T-helper 2 cell treated with Interferon-gamma antibody and Interleukin-4, amounts not matched to agents 5 μg/mL and 100 μg/mL, for 36 hours (primary cell): ENCODE measurements at places on chromosomes 2 and 18.

DNA sequence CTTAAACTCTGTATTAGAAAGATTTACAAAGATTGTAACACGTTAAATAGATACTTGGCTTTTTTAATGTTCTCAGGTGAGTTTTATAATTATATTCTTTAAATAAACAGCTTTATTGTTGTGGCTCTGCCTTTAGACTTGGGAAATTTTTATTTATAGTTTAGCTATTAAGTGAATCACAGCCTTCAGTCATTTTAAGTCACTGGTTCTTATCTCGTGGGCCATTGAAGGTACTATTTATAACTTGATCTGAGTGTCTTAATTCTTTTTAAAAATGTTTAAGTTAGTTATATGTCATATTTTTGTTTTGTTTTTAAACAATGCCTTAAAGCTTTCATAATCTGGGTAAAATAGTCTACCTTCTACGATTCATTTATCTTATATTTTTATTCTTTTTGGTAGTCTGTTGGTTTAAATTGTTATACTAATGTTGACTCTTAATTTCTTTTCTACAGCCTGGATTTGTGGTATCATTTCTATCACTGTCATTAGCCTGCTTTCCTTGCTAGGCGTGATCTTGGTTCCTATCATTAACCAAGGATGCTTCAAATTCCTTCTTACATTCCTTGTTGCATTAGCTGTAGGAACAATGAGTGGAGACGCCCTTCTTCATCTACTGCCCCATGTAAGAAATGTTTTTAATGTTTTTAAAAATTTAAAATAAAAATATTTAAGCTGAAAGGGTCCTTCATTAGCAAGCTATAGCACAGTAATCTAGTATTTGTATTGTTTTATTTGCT, 49.3 kb downstream of the SLC39A10 start:
- H3K4me3 ChIP-seq: no peak overlapping the region
- no peaks in the 10 kb centered on the region for H3K4me1 ChIP-seq
- no peak overlapping the region for H3K27ac ChIP-seq
- no peak for DNase-seq
- H3K27me3 ChIP-seq: no peaks in the 10 kb centered on the region
- peaks cover 26% of the 10 kb centered on the region for H3K36me3 ChIP-seq

GRCh38 chr18:46302528-46303485, 198.6 kb downstream of the HAUS1 start:
- no peaks in the 10 kb centered on the region for H3K36me3 ChIP-seq
- no peak overlapping the region for H3K4me3 ChIP-seq
- peaks cover 10% of the 10 kb centered on the region for H3K4me1 ChIP-seq
- H3K27me3 ChIP-seq: peaks cover 33% of the 10 kb centered on the region
- DNase-seq: no peak

- H3K27me3 ChIP-seq: peaks cover 36% of the 10 kb centered on the region
- DNase-seq: no peak
- no peaks in the 10 kb centered on the region for H3K36me3 ChIP-seq
- H3K4me3 ChIP-seq: no peak overlapping the region
These were observed 80.5 kb upstream of the SPATS2L start for GRCh38 chr2:200225951-200226350.

GRCh38 chr2:42923580-42924417, 131.4 kb upstream of the HAAO start:
- H3K4me3 ChIP-seq: no peak overlapping the region
- H3K4me1 ChIP-seq: no peaks in the 10 kb centered on the region
- no peaks in the 10 kb centered on the region for H3K36me3 ChIP-seq
- peaks cover 3% of the 10 kb centered on the region for H3K27me3 ChIP-seq
- DNase-seq: no peak

DNA sequence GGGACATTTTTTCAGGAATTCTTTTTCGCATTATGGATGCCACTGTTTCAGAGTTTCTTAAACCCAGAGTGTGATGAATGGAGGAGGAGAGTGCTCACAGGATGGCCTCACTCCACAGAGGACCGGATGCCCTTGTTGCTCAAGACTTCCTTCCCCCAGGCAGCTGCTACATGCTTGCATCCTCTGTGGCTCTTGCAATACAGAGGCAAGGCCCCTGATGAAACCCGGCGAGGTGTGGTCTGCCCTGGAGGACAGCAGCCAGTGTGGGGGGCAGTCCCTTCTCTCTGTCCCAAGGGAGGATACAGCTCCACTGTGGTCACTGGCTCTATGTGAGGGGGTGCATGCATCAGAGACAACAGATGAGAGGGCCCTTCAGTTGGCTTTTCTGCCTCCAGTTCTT, 109.6 kb downstream of the SH3RF3 start:
- peaks cover 20% of the 10 kb centered on the region for H3K4me1 ChIP-seq
- peaks cover 1% of the 10 kb centered on the region for H3K36me3 ChIP-seq
- DNase-seq: no peak
- peak overlapping the region; percentile 64 for H3K27ac ChIP-seq
- H3K27me3 ChIP-seq: peaks cover 9% of the 10 kb centered on the region
- peak overlapping the region; percentile 61 for H3K4me3 ChIP-seq

DNA sequence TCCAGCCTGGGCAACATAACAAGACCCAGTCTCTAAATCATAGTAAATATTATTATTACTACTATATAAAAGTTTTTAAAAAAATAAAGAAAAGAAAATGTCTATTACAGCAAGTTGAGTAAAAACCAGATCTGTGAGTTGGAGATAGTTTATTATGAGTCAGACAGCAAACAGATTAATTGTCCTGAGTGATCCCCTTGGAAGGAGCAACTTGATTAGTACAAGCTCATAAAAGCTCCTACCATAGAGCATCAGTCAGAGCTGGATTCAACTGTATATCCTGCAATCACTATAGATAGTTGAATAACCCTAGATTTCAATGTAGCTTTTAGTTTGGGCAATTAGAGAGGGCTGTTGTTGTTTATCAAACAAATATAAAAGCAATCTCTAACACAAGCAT, 84.1 kb downstream of the TRABD2A start:
- no peak for DNase-seq
- peaks cover 5% of the 10 kb centered on the region for H3K36me3 ChIP-seq
- H3K4me3 ChIP-seq: no peak overlapping the region
- H3K27ac ChIP-seq: no peak overlapping the region

DNA sequence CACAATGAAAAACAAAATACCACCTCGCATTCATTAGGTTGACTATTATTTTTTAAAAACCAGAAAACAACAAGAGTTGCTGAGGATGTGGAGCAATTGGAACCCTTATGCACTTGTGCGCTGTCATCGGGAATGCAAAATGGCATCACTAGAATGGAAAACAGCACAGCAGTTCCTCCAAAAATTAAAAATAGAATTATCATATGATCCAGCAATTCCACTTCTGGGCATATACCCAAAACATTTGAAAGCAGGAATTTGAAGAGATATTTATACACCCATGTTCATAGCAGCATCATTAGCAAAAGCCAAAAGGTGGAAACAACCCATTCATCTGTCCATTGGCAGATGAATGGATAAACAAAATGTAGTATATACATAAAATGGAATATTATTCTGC, 11.9 kb upstream of the NMUR1 start:
- no peak overlapping the region for H3K4me3 ChIP-seq
- H3K27ac ChIP-seq: no peak overlapping the region
- peaks cover 7% of the 10 kb centered on the region for H3K27me3 ChIP-seq
- peaks cover 44% of the 10 kb centered on the region for H3K4me1 ChIP-seq
- no peak for DNase-seq
- peaks cover 32% of the 10 kb centered on the region for H3K36me3 ChIP-seq

DNA sequence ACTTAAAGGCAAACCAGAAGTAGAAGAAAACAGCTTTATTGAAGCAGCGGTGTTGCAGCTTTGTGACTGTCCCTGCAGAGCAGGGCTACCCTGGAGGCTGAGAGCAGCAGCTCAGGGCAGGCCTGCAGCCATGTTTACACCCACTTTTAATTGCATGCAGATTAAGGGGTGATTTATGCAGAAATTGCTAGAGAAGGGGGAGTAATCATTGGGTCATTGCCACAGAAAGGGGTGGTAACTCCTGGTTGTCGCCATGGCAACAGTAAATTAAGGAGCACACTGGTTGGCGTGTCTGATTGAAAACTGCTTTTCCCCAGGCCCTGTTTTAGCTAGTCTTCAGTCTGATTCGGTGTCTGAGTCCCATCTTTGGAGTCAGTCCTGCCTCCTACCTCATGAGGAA, 195.4 kb upstream of the HDAC4 start:
- no peaks in the 10 kb centered on the region for H3K27me3 ChIP-seq
- DNase-seq: no peak
- H3K4me3 ChIP-seq: no peak overlapping the region
- H3K36me3 ChIP-seq: no peaks in the 10 kb centered on the region
- no peak overlapping the region for H3K27ac ChIP-seq

- DNase-seq: no peak
- peaks cover 23% of the 10 kb centered on the region for H3K4me1 ChIP-seq
- no peak overlapping the region for H3K27ac ChIP-seq
- H3K27me3 ChIP-seq: peaks cover 3% of the 10 kb centered on the region
These were observed 22.9 kb upstream of the MGAT4A start for GRCh38 chr2:98753801-98754200.

DNA sequence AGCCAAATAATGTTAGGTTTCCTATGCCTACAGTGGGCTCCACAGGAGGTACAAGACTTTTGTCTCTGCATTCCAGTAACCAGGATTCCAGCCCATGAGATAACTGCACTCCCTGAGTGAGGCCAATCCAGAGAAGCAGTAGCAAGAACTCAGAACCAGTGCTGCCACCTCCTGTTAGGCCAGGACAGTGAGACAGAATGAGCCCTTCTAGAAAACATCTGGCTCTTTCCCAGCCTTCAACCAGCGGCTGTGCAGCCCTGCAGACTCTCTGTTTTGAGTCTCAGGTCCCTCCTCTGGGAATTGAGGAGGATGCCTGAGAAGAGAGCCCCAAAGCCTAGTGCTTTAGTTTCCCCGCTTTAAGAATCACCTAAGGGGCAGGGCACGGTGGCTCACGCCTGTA, 44.2 kb downstream of the ARID5A start:
- H3K4me3 ChIP-seq: no peak overlapping the region
- H3K27ac ChIP-seq: no peak overlapping the region
- no peaks in the 10 kb centered on the region for H3K4me1 ChIP-seq
- no peak for DNase-seq
- H3K27me3 ChIP-seq: peaks cover under 1% of the 10 kb centered on the region

GRCh38 chr2:196431957-196432356, 207.6 kb upstream of the CCDC150 start:
- H3K4me1 ChIP-seq: peaks cover 2% of the 10 kb centered on the region
- no peak for DNase-seq
- no peak overlapping the region for H3K4me3 ChIP-seq
- H3K36me3 ChIP-seq: no peaks in the 10 kb centered on the region

GRCh38 chr2:197296835-197297234, 13.7 kb downstream of the ANKRD44 start:
- no peak for DNase-seq
- H3K27ac ChIP-seq: peak overlapping the region; percentile 93
- peak overlapping the region; percentile 79 for H3K4me3 ChIP-seq
- no peaks in the 10 kb centered on the region for H3K27me3 ChIP-seq
- H3K4me1 ChIP-seq: peaks cover 91% of the 10 kb centered on the region
- H3K36me3 ChIP-seq: peaks cover 69% of the 10 kb centered on the region

- H3K4me3 ChIP-seq: no peak overlapping the region
- H3K4me1 ChIP-seq: no peaks in the 10 kb centered on the region
- no peak for DNase-seq
- no peak overlapping the region for H3K27ac ChIP-seq
These were observed 150.9 kb downstream of the RTP5 start for GRCh38 chr2:242020196-242021004.

DNA sequence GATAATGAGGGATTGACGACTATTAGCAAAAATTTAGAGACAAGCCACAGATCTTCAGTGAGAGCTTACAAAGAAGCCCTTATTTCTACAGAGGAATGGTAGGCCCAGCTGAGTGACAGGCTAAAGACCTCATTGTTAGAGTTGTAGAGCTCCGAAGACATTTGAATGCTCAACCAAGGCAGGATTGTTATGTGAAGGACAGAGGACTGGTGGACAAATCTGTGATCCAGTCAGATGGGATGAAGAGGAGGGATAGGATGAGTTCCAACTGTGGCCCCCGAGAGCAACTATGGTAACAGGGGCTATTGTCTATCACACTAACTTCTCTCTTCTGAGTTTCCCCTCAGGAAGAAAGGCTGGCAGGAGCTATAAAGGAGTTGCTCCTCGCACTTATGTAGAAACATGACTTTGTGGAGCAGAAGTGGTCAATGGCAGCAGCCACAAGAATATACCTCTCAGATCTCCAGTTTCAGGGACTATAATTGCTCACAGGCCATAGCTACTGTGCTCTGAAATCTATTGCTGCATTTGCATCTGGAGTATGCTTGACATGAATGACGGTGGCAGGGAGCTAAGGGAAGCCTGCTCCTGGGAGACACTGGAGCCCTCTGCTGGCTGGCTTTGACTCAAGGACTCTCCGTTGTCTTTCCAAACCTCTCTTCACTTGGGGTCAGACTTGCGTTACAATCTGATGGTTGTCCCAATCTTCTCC, 50.3 kb upstream of the GREB1L start:
- H3K4me3 ChIP-seq: no peak overlapping the region
- no peak for DNase-seq
- no peaks in the 10 kb centered on the region for H3K4me1 ChIP-seq
- H3K27me3 ChIP-seq: peaks cover 7% of the 10 kb centered on the region
- H3K36me3 ChIP-seq: no peaks in the 10 kb centered on the region

GRCh38 chr2:233837694-233838229, 16.6 kb downstream of the HJURP start:
- H3K27me3 ChIP-seq: no peaks in the 10 kb centered on the region
- peaks cover 87% of the 10 kb centered on the region for H3K36me3 ChIP-seq
- H3K4me1 ChIP-seq: peaks cover 34% of the 10 kb centered on the region
- H3K27ac ChIP-seq: peak overlapping the region; percentile 53

DNA sequence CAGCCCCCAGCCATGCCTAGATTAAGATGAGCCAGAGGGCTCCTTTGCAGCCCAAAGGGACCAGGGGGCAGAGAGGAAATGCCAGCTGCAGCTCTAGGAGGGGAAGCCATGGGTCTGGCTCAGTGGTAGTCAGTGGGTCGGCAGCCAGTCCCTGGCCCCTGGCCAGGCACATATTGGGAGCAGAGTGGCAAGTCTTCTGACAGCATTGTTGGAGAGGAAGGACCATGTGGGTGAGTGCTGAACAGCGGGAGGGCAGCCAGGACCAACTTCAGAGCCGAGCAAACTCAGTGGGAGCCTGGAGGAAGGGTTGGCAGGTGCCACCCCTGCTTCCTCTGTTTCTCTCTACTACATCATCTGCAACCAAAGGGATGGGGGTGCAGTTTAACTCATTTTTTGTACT, 140.5 kb upstream of the PELI1 start:
- no peaks in the 10 kb centered on the region for H3K27me3 ChIP-seq
- H3K36me3 ChIP-seq: no peaks in the 10 kb centered on the region
- no peaks in the 10 kb centered on the region for H3K4me1 ChIP-seq
- no peak overlapping the region for H3K27ac ChIP-seq
